ENCODE measurements at places on chromosomes 7 and 10. TPM values are rescaled to one million over a fixed set of nuclear protein-coding genes. Genes with fewer than 3 reads are reported as not detected.

Gene AKR1C8
- total RNA-seq = 0.72 TPM

Gene SPAM1
- not detected for total RNA-seq

- DNase-seq = no peak
These were observed 70.7 kb downstream of the LCOR start for GRCh38 chr10:96902731-96903358.

- DNase-seq = no peak
These were observed 1.7 kb downstream of the SORCS3 start for GRCh38 chr10:104642658-104643302.

- no peak for DNase-seq
These were observed 195.4 kb downstream of the BAMBI start for GRCh38 chr10:28872587-28873165.

GRCh38 chr7:89514970-89515369, 639.3 kb upstream of the STEAP1 start:
- DNase-seq = no peak

- peak; percentile 56 for DNase-seq
These were observed 10.9 kb downstream of the TECPR1 start for GRCh38 chr7:98240961-98241673.

DNA sequence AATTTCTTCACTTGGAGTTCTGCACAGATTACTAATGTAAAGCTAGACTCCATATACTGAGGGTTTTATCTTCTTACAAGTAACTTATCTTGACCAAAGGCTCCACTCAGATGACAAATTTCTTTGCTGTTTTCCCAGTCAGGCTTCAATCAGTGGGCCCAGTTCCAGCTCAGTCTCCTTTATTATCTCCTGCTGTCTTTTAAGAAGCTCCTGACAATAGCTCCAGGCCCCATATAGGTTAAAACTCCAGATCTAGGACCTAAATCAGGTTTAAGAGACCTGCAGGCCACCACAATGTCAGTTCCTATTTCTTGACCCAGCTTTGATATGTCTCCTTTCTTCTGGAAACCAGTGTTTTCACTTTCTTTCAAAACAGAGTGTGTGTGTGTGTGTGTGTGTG, 165.2 kb downstream of the RELN start:
- no peak for DNase-seq

Measured in heart left ventricle (tissue), 16 donors.